Osteoblast (primary cell): ENCODE measurements at places on chromosomes 11 and 22. TPM values are rescaled to one million over a fixed set of nuclear protein-coding genes. Genes with fewer than 3 reads are reported as not detected.

DNA sequence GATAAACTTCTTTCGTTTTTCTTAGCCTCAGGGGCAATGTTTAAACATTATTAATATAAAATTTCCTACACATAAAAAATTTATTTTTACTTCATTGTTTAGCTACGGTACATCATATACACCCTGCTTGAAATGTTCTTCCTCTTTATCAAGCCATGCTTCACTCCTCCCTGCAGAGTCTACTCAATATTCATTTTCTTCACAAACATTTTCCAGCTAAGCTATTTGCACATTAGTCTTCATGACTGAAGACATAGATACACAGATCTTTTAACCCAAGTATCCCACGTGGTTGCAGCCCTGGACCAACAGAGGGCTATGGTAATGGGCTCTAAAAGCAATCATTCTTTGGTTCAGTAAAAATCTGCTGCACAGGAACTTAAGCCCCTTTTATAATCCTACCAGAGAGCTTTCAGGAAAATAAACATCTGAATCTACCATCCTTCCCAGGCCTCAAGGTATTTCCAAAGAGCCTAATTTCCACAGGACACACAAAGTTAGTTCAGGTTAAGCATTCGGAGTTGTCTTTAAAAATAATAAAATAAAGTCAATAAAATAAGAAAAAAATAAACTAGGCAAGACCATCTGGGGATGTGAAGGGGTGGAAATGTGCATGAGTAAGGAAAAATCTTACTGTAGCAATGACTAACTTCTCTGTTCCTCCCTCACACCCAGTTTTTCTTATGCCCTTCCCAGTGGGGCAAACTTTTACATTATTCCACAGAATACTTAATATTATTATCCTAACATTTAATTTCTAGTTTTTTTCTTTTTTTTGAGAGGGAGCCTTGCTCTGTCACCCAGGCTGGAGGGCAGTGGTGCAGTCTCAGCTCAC, 21.6 kb upstream of the OR6X1 start:
- DNase-seq: no peak

GRCh38 chr11:24896118-24896835, 399.4 kb downstream of the LUZP2 start:
- DNase-seq: no peak

GRCh38 chr11:82234256-82234655, 499.4 kb downstream of the FAM181B start:
- no peak for DNase-seq

- DNase-seq: peak; percentile 91
Observed at GRCh38 chr11:94794287-94795168, 26.4 kb downstream of the AMOTL1 start.

GRCh38 chr11:11312738-11313137, 40.3 kb downstream of the CSNK2A3 start:
- DNase-seq: no peak

GRCh38 chr22:47337161-47337621, 574.7 kb downstream of the TBC1D22A start:
- peak; percentile 90 for DNase-seq

DNA sequence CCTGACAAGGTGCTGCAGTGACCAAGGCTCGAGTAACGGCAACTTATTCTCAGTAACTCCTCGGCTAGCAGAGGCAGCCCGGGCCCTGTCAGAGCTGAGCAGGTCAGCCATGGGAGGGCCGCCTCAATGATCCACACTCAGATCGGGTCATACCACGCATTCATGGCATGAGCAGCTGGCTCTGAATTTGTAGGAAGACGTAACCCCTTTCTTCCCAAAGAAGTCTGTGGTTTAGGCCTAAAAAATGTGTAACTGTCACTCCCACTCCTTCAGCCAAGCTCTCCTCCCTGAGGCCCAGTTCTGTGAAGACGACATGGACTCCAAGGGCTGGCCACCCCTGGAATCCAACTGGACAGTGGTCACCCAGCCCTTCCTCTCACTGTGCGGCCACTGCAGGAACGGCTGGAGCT, 30.0 kb downstream of the PPP2R1B start:
- DNase-seq: peak; percentile 61

DNA sequence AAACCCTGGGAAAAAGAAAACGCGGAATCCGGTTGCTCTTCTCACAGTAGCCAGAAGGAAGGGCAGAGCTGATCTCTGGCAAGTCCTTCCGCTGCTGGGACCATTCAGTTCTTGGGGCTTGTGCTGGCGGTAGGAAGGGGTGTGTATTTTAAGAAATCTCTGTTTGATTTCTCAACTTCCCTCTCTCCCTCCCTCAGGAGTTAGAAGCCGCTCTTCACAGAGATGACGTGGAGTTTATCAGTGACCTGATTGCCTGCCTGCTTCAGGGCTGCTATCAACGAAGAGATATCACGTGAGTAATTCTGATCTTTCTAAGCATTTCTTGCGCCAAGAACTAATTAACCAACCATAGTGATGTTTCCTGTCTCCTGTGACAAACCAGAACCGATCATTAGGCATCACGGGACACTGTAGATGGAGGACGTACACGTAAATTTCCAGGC, 85.9 kb upstream of the SLC25A18 start:
- no peak for DNase-seq

The ANO1 gene
- total RNA-seq: 0.88 TPM in 1 of 2 replicates, not detected in the other

The AKIP1 gene
- 39.1 and 43.6 TPM in 2 replicates for total RNA-seq

The PSMD13 gene
- 110 and 117 TPM in 2 replicates for total RNA-seq

The PRR33 gene
- not detected in 2 replicates for total RNA-seq

The GRM5 gene
- total RNA-seq: not detected in 2 replicates
